ENCODE measurements at places on chromosomes 3 and 15.

GRCh38 chr3:144433006-144433405, 461.4 kb downstream of the DIPK2A start:
- DNase-seq, result no peak

DNA sequence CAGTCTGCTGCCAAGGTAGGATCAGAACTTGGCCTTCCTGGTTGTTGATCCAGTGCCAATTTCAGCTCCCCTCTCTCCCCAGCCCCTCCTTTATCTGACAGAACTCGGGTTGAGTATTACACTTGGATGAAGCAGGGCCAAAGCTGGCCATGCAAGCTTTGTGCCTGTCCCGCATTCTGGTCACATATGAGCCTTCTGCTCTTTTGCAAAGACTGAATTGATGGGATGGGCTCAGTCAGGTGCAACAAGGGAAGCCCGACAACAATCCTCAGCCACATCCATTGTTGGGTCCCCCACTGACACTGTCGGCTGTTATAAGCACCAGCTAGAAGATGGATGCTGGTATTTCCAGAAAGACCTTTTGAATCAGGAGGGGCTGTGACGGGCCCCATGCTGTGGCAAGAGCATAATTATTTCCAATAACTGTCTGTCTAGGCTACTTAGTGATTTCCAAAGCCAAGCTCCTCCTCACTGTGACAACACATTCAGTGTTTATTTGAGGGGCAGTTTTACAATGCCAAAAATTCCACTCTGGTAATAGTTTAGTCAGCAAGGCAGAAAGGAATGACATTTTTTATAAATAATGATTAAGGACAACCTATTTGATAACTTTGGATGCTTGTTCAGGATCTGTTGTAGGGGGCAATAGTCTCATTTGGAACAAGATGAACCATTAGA, 146.8 kb upstream of the FRMD4B start:
- no peak for DNase-seq

DNA sequence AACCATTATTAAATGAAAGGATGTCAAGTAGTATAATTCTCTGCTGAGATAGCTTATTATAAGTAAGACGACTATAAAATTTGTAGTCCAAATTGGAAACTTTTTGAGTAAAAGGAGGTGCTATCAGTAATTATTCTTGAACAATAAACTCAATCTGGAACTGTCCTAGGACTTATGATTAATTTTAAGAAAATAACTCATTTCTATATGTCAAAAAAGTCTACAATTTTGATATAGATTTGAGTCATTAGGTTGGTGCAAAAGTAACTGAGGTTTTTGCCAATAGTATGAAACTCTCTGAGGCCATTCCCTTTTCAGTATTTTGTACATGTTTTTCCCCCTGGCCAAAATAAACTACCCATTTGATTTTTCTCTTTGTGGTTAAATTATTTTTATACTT, 41.0 kb downstream of the LEKR1 start:
- no peak for DNase-seq

GRCh38 chr3:14378415-14378814, 24.0 kb upstream of the SLC6A6 start:
- DNase-seq, result no peak
